ENCODE measurements at places on chromosomes 5 and 9. TPM values are rescaled to one million over a fixed set of nuclear protein-coding genes. Genes with fewer than 3 reads are reported as not detected.

DNA sequence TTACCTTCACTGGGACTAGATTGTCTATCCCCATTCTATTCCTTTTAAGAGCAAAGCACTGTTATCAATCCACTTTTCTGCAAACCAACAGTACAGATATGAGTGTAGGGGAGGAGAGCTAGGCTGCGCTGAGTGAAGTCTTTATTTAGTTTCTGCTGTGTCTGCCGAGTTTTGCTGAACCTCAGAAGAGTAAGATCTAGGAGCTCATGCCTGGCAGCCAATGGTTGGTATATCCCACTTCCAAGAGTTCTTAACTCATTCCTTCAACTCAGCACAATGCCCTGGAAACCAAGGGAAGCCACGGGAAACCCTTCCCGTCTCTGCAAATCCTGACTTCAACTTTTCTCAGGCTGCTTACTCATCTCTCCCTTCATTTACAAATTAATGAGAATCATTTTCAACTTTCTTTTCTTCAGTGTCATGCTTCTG, 58.0 kb upstream of the JAK2 start:
- H3K27ac ChIP-seq, result no peak overlapping the region
- H3K36me3 ChIP-seq, result no peaks in the 10 kb centered on the region
- no peak overlapping the region for H3K4me3 ChIP-seq
- no peaks in the 10 kb centered on the region for H3K27me3 ChIP-seq
- no peak for DNase-seq

The GDA gene
- total RNA-seq, result 0.20 TPM

DNA sequence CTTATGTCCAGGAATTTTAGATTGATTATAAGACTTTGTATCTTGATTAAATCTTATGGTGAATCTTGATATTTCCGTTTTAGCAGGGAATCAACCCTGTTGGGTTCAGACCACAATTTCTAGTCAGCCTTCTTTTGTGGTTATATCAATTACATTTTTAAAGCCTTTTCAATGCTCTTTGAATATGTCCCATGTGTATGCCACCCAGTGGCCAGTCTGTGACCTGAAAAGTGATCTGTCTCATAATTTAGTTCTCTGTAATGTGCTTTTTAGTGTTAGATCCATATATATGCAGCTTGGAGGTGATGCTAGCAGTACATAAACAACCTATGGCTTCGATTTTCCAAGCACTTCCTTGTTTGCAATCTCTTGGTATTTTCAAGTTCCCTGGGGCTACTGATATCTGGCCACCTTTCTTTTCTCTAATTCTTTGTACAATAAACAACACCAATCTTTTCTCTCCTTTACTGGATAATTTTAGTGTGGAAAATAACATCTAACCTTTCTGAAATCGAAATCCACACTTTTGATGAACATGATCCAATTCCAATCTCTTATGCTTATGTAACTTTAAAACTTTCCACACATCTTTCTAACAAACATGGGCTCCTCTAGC, 28.8 kb downstream of the PDE8B start:
- H3K27me3 ChIP-seq, result no peaks in the 10 kb centered on the region
- H3K4me3 ChIP-seq, result no peak overlapping the region
- H3K4me1 ChIP-seq, result no peaks in the 10 kb centered on the region
- no peak overlapping the region for H3K27ac ChIP-seq

- no peak for DNase-seq
- H3K4me1 ChIP-seq, result peaks cover 3% of the 10 kb centered on the region
- H3K36me3 ChIP-seq, result no peaks in the 10 kb centered on the region
- H3K27me3 ChIP-seq, result no peaks in the 10 kb centered on the region
- no peak overlapping the region for H3K4me3 ChIP-seq
These were observed 201.8 kb upstream of the MPDZ start for GRCh38 chr9:13481274-13481673.

DNA sequence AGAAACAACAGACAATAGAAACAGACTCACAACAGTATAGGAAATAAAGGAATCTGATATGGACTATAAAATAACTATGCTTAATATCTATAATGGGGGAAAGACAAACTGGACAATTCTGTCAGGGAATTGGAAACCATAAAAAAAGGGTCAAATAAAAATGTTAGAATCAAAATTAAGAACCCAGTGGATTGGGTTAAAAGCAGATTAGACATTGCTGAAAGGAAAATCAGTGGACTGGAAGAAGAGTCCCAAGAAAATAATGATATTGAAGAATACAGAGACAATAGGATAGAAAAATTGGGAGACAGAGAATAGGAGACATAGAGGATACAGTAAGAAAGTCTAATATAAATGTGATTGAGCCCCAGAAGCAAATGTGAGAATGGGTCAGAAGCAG, 199.2 kb downstream of the PBX3 start:
- H3K27ac ChIP-seq, result no peak overlapping the region
- H3K4me3 ChIP-seq, result no peak overlapping the region
- H3K4me1 ChIP-seq, result no peaks in the 10 kb centered on the region
- no peak for DNase-seq

DNA sequence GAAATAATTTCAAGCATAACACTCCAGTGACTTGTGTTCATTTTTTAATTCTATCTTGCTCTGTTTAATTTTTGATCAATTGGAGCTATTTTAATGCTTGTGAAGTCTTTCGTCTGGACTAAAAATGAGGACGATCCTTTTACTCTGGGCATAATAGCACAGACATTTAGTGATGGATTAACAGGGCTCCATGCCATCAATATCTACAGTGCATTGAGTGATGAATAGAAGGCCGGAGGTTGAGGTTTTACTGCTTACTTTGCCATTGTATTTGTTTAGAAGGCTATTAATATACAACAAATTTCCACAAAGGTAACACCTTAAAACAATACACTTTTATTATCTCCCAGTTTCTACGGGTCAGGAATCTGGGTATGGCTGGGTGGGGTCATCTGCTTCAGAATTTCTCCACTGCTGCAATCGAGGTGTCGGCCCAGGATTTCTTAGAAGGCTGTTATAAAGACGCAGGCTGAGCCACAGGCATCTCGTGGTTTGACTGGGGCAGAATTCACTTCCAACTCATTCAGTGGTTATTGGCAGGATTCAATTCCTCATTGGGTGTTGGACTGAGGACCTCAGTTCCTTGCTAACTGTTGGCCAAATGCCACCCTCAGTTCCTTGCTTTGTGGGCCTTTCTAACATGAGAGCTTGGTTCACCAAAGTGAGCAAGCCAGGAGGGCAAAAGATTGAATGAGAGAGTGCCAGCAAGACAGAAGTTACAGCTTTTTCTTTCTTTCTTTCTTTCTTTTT, 265.4 kb upstream of the VLDLR start:
- H3K27me3 ChIP-seq, result no peaks in the 10 kb centered on the region
- no peaks in the 10 kb centered on the region for H3K4me1 ChIP-seq
- H3K36me3 ChIP-seq, result no peaks in the 10 kb centered on the region
- DNase-seq, result no peak
- H3K27ac ChIP-seq, result no peak overlapping the region

The POU5F2 gene
- 1.6 TPM for total RNA-seq

The RPL7A gene
- total RNA-seq, result 1,380 TPM

DNA sequence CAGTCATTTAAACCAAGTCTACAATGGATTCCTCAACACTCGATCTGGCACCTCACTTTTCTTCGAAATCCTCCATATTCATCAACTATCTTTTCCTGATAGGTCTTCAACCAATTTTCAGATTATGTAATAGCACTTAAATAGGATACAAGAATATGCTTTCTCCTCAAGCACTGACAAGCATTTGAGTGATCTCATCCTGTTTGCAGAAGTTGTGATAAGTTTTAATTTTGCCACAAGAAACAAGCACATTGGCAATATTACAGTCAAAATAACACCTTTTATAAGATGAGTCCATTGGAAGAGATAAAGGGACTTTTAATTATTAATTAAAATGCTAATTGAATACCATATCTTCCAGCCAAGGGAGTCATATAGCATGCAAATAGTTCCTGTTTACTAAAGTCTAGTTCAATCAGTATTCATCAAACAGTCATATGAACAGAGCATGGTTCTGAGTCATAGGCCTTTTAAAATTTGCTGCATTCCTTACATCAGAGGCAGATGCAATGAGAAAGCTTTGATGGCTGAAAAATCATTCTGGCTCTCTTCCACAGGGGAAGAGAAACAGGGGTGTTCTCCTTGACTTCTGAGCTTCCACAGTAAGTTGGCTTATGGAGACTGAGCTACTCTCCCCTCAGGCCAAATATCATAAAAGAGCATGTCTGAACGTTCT, 32.7 kb upstream of the ZCCHC9 start:
- H3K27ac ChIP-seq, result no peak overlapping the region
- H3K4me1 ChIP-seq, result no peaks in the 10 kb centered on the region
- DNase-seq, result no peak
- no peaks in the 10 kb centered on the region for H3K36me3 ChIP-seq

DNA sequence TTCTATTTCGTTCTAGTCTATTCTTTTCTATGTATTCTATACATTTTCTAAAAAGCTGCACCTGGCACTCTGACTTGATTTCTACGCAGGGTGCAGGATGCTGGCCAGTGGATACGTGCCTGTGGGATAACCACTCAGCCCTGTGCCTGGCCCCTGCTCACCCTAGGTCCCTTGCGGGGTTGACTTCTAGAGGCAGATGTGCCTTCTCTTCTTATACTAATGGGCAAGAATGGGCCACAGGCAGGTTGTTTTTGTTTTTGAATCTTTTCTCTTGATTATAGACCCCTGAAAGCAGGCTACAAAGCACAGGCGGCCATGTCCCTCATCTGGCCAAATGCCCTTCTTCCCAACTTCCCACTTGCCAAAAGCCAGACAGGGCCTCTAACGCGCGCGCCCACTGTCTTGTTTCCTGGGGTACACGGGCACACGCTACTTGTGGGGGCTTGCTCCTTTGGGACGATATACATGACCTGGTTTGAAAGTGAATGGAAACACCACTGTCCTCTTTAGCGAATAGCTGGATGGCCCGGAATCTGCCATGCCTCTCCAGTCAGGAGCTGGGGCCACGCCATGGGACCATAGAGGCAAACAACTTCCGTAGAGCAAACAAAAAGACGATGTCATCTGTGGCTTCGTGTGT, 162.7 kb upstream of the IRX2 start:
- no peaks in the 10 kb centered on the region for H3K27me3 ChIP-seq
- no peak overlapping the region for H3K27ac ChIP-seq
- no peaks in the 10 kb centered on the region for H3K4me1 ChIP-seq

The GABRA1 gene
- total RNA-seq, result not detected

The C5orf58 gene
- not detected for total RNA-seq

The MARCOL gene
- total RNA-seq, result not detected

The PCDHGB7 gene
- 15.4 TPM for total RNA-seq

DNA sequence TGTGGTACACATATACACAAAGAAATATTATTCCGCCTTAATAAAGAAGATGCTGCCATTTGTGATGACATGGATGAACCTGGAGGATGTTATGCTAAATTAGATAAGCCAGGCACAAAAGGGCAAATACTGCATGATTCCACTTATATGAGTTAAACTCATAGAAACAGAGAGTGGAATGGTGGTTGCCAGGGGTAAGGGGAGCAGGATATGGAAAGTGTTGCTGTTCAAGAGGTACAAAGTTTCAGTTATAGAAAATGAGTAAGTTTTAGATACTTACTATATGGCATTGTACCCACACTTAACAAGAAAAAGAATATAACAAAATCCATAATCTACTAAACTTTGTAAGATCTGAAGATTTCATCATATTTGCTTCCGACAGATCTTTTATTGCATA, 252.2 kb downstream of the SYK start:
- H3K4me1 ChIP-seq, result no peaks in the 10 kb centered on the region
- DNase-seq, result no peak
- no peaks in the 10 kb centered on the region for H3K27me3 ChIP-seq
- H3K27ac ChIP-seq, result no peak overlapping the region

GRCh38 chr9:98234245-98234825, 21.1 kb downstream of the TBC1D2 start:
- H3K27me3 ChIP-seq, result no peaks in the 10 kb centered on the region
- H3K36me3 ChIP-seq, result peaks cover 64% of the 10 kb centered on the region
- DNase-seq, result peak; percentile 16

GRCh38 chr9:34642679-34643078, 3.8 kb upstream of the GALT start:
- no peaks in the 10 kb centered on the region for H3K27me3 ChIP-seq
- no peak overlapping the region for H3K27ac ChIP-seq
- H3K36me3 ChIP-seq, result no peaks in the 10 kb centered on the region
- H3K4me1 ChIP-seq, result peaks cover 20% of the 10 kb centered on the region

GRCh38 chr5:132410451-132411303, 41.2 kb downstream of the SLC22A5 start:
- no peaks in the 10 kb centered on the region for H3K27me3 ChIP-seq
- DNase-seq, result peak; percentile 93
- peak overlapping the region; percentile 98 for H3K27ac ChIP-seq
- H3K36me3 ChIP-seq, result no peaks in the 10 kb centered on the region
- H3K4me3 ChIP-seq, result peak overlapping the region; percentile 76

GRCh38 chr5:172931001-172931536, 28.2 kb upstream of the RPL26L1 start:
- DNase-seq, result no peak
- peak overlapping the region; percentile 74 for H3K27ac ChIP-seq
- no peak overlapping the region for H3K4me3 ChIP-seq
- H3K4me1 ChIP-seq, result peaks cover 21% of the 10 kb centered on the region

DNA sequence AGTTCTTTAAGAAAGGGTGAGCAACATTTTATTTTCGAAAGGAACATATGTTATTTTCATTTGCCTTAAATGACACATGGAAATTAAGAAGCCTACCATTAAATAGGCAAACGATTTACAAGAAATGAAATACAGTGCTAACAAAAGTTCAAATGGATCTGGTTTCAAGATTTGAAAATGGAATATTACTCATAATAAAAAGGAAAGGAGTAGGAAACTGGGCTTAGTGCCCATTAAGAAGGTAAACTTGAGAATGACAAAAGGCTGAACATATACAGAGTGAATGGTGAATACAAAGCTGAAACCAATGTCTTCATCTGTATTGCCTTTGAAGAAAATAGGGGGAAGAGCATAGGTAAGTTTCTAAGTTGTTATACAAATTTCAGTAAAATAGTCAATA, 974.2 kb upstream of the C9orf72 start:
- no peak overlapping the region for H3K27ac ChIP-seq
- no peaks in the 10 kb centered on the region for H3K4me1 ChIP-seq
- H3K27me3 ChIP-seq, result no peaks in the 10 kb centered on the region
- no peaks in the 10 kb centered on the region for H3K36me3 ChIP-seq
- no peak for DNase-seq

DNA sequence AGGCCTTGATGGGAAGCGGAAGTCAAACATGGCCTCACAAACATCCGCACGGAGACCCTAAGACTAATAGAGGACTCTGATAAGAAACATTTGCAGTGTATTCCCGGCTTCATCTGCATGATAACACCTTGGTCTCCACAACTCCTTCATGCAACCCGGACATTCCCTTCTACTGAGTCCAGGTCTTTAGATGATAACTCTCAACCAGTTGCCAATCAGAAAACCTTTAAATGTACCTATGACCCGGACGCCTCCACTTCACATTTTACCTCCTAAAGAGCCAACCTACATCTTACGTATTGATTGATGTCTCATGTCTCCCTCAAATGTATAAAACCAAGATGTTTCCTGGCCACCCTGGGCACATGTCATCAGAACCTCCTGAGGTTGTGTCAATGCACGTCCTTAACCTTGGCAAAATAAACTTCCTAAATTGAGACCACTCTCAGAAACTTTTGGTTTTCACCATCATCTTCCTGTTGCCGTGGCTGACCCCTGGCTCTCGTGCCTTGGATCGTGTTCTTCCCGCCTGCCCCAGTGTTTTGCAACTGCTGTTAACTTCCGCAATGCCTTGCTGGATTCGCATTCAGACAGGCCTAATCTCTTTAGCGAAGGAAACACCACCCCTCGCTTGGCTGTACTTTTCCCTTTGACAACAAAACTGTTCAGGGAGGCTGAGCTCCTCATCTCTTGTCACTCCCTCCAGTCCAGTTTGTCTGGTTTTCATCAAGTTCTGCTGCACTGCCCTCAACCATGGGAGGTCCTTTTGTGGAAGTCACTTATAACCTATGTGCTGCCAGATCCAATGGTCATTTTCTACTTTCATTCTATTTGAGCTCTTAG, 1.1 kb upstream of the DAP start:
- no peaks in the 10 kb centered on the region for H3K27me3 ChIP-seq
- peaks cover 34% of the 10 kb centered on the region for H3K4me1 ChIP-seq
- peak; percentile 73 for DNase-seq
- no peaks in the 10 kb centered on the region for H3K36me3 ChIP-seq
- H3K4me3 ChIP-seq, result peak overlapping the region; percentile 69

The DDX4 gene
- not detected for total RNA-seq
